ENCODE measurements at places on chromosomes 5 and 9. TPM values are rescaled to one million over a fixed set of nuclear protein-coding genes. Genes with fewer than 3 reads are reported as not detected.

Gene DMRT3
- not detected for total RNA-seq

Gene MRPS27
- total RNA-seq = 53.9 TPM

Gene ZDHHC11B
- not detected for total RNA-seq

Gene PLPPR1
- not detected for total RNA-seq

Gene KCNN2
- total RNA-seq = not detected

Gene ANXA2R
- total RNA-seq = 28.0 TPM

Measured in activated CD8-positive, alpha-beta T cell treated with anti-CD3 and anti-CD28 coated beads, Interleukin-2, amount 10 ng/mL, durations not matched to agents 7 days and 5 days (primary cell).